H1 (cell line): ENCODE measurements at places on chromosomes 16 and 17. TPM values are rescaled to one million over a fixed set of nuclear protein-coding genes. Genes with fewer than 3 reads are reported as not detected.

The CD7 gene
- 0.83 and 1.8 TPM in 2 replicates for polyA plus RNA-seq

The MT1F gene
- polyA plus RNA-seq, result 20.8 and 28.2 TPM in 2 replicates

The KRTAP4-9 gene
- 0.06 TPM in 1 of 2 replicates, not detected in the other for polyA plus RNA-seq

The MRC2 gene
- polyA plus RNA-seq, result 7.0 and 17.2 TPM in 2 replicates

The TBC1D3D gene
- polyA plus RNA-seq, result 0.06 TPM in 1 of 2 replicates, not detected in the other

The SEBOX gene
- polyA plus RNA-seq, result not detected in 2 replicates

The SLC47A1 gene
- 3.6 and 4.0 TPM in 2 replicates for polyA plus RNA-seq

The ASPA gene
- polyA plus RNA-seq, result 0.03 TPM in 1 of 2 replicates, not detected in the other
